Stimulated activated CD4-positive, alpha-beta T cell treated with anti-CD3 and anti-CD28 coated beads, Interleukin-15, amount 100 ng/mL, for 1 hour (primary cell): ENCODE measurements at places on chromosomes 3 and 15.

DNA sequence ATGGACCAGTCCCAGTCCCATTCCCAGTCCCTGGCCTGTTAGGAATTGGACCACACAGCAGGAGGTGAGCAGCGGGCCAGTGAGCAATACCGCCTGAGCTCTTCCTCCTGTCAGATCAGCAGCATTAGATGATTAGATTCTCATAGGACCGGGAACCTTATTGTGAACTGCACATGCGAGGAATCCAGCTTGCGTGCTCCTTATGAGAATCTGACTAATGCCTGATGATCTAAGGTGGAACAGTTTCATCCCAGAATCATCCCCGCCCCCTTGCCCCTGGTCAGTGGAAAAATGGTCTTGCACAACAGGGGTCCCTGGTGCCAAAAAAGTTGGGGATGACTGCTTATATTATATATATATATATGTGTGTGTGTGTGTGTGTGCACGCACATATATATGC, 63.1 kb downstream of the IFT57 start:
- DNase-seq = no peak

- DNase-seq = no peak
Measured at GRCh38 chr3:49386056-49386756, 25.6 kb downstream of the RHOA start.

- no peak for DNase-seq
Measured at GRCh38 chr3:61155701-61156292, 95.5 kb downstream of the FHIT start.

GRCh38 chr15:88624156-88624970, 3.2 kb downstream of the AEN start:
- DNase-seq = no peak

GRCh38 chr15:81105545-81105944, 28.5 kb upstream of the CFAP161 start:
- DNase-seq = no peak

DNA sequence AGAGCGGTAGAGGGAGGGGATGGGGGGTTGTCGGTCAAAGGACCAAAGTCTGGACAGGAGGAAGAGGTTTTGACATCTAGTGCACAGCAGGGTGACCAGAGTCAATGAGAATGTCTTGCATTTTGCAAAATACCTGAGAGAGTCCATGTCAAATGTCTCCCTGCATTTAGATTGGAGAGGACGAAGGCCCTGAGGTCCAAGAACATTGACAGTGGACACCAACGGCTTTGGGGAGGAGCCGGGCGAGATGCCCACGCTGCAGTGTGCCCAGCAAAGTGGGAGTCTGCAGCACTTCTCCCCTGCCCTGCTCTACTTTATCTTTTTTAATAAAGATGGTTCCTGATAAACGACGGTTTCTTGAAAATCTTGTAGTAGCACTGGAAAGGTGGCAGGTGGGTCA, 67.4 kb upstream of the TAMM41 start:
- no peak for DNase-seq
